ENCODE measurements at places on chromosomes 7 and 10.
A peak's percentile ranks its signal among the peaks of the same experiment; 100 is the strongest.

GRCh38 chr7:129007572-129007971 lies 47.3 kb downstream of the TNPO3 start:
- DNase-seq, result no peak

DNA sequence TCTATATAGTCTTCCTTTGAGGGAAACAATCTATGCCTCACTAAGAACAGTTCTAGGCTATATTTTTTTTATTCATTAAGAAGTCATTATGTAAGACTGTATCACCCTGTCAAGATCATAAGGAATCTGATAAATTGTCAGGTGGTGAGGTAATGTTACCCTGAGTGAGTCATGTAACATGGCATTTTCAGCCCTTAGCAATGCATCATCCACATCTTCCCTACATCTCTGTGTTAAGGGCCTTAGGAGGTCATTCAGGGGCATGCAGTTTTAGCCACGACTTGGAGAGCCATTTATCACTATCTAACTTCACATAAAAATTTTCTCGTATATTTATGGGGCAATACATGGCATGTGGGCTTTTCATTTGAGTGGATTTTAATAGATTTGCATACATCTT lies 924.5 kb upstream of the MBL2 start:
- DNase-seq, result no peak

GRCh38 chr7:121753944-121754343 lies 119.0 kb upstream of the PTPRZ1 start:
- no peak for DNase-seq

- peak; percentile 55 for DNase-seq
These were observed 44.3 kb downstream of the NOD1 start for GRCh38 chr7:30434140-30434799.

DNA sequence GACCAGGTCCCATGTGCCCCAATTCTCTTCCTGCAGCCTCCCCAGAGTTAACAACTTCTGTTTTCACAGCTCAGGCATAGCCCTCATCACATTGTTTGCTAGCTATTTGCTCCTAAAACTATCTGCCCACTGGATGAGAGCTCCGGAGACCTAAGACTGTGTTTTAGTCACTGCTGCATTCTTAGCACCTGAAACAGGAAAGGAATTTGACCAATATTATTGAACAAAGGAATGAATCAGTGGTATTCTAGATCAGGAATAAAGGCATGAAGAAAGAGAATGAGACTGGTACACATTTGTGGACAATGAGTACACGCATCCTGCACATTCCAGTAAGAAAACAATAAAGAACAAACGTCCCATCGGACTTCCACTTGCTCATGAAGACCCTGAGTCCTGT lies 54.8 kb downstream of the PPP1R17 start:
- no peak for DNase-seq

GRCh38 chr7:92875719-92876118 lies 39.3 kb upstream of the CDK6 start:
- DNase-seq, result no peak

DNA sequence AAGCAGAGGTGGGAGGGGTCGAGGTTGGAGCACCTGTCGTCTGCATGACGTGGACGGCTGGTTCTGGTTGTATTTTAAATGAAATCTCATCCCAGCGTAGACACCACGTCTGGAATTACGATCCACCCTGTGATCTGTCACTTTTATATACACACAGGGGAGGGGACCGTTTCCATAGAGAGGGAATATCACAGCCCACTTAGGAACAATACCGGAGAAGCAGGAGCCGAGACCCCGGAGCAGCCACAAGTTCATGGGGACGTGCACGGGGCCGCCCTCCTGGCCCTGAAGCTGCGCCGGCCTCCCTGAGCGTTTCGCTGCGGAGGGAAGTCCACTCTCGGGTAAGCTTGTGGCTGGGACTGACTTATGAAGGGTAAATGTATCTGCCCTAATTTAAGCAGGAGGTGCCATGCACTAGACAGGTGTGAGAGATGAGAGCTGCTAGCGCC lies at the start of gene UCN3:
Gene UCN3 (plus strand): TSS at position 77 of the 449 bp plus-strand sequence. CDS start 8,755 bp downstream, outside the sequence.
- DNase-seq, result peak; percentile 15

DNA sequence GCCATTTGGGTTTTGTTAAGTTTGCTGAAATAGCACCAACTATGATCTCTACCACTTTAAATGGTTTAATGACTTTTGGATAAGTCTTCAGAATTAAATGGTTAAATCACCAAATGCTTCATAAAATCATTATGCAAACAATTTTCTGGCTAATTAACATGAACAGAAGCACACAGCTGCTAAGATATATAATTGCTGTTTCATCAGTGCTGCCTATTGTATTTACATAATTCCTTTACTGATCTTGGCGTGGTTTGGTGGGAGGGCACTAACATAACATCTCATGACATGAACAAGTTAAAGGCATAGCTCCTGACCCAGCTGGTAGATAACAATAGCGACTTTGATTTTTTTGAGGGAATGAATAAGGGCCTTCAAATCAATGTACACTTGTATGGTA lies 94.1 kb downstream of the FZD1 start:
- DNase-seq, result no peak

DNA sequence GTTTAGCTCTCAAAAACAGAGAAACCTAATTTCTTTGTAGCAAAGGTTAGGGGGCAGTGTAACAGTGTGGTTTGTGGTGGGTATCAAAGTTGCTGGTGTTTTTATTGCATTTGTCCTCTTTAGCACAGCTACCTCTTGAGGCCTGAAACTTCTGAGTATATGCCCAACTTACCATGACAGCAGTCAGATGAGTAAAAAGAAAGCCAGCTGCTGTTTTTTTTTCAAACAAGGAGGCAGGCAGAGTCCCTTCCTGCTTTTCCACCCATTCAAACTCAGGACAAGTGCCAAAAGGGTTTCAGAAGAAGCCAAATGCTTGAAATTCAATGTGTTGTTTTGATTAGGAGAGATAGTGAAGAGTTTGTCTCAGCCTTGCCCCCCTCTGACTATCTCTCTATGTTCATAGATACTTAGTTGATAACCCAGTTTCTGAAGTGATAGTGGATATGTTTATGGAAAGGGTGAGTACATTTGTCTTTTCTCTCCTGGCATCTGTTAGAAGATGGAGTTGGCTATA lies 23.1 kb downstream of the GBF1 start:
- no peak for DNase-seq

Measured in DMS153 (cell line).